NCI-H774 (cell line): ENCODE measurements at places on chromosomes 13 and 19.
A peak's percentile ranks its signal among the peaks of the same experiment; 100 is the strongest.

GRCh38 chr13:47148543-47148942 is 251.7 kb upstream of the HTR2A start:
- no peak for DNase-seq

GRCh38 chr13:107865318-107865575 is 350.1 kb downstream of the LIG4 start:
- DNase-seq, result no peak

DNA sequence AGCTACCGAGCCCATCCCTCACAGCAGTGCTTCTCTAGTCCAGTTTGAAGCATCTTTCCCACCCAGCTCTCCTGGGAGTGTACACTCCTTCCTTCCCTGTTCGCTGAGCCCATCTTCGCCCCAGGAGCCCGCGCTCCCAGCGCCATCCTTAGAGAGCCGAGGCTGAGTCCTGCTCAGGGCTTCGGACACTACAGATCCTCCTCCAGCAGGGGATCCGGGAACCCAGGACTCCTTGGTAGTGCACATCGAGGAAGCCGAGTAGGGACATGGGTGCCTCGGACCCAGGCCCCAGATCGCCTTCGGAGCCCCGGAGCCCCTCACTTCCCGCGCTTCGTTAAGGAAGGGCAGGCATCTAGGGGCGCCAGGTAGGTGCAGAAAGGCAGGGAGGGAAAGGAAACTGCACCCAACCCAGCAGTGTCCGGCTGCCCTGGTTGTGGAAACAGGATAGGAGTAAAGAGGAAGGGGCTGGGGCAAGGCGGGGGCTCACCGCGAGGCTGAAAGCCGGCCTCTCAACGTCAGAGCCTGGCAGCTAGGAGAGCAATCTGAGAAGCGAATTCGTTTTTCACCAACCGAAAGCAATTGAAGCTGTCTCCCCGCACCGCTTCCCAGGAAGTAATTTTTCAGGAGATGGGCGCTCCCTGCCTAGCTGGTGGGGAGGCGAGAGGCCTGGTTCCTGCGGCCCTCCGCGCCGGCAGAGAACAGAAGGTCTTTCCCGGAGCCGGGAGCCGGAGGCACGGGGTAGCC is 1.0 kb downstream of the PDX1 start:
- no peak for DNase-seq

DNA sequence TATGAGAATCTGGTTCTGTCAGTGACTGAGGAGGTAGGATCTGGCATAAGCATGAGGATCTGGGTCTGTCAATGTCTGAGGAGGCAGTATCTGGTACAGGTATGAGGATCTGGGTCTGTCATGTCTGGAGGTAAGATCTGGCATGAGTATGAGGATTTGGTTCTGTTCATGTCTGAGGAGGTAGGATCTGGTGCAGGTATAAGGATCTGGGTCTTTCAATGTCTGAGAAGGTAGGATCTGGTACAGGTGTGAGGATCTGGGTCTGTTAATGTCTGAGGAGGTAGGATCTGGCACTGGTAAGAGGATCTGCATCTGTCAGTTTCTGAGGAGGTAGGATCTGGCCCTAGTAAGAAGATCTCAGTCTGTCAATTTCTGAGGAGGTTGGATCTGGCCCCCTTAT is 12.4 kb upstream of the PDCD2L start:
- DNase-seq, result no peak

DNA sequence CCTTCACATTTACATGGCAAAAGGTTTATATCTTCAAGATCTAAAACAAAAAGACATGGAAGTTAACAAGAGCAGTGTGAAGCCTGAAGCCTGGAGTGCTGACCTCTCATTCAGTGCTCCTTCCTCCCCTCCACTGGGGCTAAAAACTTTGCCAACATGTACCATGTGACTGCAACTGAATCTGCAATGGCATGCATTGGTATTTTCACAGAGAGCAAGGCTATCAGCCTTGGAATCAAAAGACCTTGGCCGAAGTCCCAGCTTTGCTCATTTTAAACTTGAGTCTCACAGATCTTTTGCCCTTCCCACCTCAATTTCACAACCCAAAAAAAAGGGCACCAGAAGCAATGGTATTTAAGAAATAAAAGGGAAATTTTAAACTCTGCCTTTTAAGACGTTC is 325.1 kb downstream of the DCT start:
- no peak for DNase-seq

DNA sequence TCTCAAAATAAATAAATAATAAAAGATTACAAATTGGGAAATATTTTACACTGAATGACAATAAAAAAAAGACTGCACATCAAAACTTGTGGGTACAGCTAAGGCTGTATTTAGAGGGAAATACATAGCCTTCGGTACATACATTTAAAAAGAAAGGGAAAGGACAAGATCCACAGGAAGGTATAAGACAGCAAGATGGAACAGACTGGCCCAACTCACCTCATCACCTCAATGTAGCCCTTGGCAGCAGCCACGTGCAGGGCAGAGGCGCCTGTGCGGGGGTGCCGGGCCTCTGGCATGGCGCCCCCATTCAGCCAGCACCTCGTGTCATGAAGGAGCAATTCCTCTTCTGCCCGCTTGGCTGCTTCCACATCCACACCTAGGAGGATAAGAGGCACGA is 14.2 kb downstream of the PPP1R12C start:
- DNase-seq, result no peak

- peak; percentile 43 for DNase-seq
These were observed 1792.7 kb upstream of the MIR17HG start for GRCh38 chr13:89554801-89555200.

DNA sequence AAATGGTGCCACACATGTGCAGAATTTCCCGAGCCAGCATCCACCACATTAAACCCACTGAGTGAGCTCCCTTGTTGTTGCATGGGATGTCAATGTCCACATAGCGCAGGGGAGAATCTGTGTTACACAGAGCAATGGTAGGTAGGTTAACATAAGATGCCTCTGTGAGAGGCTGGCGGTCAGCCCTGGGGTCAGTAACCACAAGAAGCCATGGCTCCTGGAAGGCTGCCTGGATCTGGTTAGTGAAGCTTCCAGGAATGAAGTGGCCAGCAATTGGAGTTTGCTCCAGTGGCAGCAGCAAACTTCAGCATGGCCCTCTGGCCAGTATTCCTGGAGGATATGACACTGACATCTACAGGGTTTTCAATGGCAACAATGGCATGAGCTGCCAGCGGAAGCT is 37.0 kb upstream of the PCDH9 start:
- DNase-seq, result no peak

DNA sequence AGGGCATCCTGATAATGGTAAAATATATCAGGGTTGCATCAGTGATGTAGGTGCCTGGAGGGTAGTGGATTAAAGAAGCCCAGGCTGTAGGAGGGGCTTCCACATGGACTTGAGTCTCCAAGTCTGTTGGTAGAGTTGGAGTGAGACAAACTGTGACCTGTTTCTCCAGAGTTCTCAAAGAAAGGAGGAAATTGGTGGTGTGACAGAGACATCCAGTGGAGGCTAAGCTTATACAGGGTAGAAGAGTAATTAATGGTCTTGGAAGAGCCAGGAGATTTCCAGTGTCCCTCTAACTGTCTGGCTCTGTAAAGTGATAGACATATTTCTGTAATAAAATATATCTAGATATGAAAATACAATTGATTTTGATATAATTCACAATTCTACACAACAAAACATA is 61.1 kb downstream of the GPC5 start:
- no peak for DNase-seq

GRCh38 chr13:48873587-48873986 is 102.1 kb upstream of the FNDC3A start:
- DNase-seq, result no peak

GRCh38 chr19:29519146-29519545 is 6.6 kb upstream of the VSTM2B start:
- no peak for DNase-seq

DNA sequence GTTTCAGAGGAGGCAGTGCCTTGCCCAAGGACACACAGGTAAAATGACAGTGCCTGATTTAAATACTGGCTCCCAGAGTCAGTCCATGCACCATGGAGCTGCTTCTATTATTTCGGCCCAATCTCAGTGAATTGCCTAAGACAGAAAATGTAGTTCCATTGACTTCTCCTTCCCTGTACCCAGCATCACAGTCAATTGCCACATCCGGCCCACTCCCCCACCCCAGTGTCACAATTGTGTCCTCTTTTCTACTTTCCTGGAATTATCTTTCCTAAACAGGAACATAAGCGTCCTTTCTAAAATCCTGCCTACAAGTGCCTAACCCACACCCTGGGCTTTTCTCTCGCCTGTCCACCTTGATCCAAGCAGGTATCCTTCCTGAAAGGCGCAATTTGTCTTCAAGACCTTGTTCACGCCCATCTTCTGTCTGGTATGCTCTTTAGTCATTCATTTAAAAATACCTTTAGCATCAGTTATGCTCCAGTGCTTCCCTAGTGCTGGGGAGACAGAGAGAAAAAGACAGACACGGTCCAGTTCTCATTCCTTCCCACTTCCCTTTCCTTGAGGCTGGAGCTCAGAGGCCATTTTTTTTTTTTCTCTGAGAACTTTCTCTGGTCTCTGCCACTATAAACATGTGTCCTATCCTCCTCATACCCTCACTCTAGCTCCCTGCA is 411.4 kb downstream of the LIG4 start:
- DNase-seq, result no peak

DNA sequence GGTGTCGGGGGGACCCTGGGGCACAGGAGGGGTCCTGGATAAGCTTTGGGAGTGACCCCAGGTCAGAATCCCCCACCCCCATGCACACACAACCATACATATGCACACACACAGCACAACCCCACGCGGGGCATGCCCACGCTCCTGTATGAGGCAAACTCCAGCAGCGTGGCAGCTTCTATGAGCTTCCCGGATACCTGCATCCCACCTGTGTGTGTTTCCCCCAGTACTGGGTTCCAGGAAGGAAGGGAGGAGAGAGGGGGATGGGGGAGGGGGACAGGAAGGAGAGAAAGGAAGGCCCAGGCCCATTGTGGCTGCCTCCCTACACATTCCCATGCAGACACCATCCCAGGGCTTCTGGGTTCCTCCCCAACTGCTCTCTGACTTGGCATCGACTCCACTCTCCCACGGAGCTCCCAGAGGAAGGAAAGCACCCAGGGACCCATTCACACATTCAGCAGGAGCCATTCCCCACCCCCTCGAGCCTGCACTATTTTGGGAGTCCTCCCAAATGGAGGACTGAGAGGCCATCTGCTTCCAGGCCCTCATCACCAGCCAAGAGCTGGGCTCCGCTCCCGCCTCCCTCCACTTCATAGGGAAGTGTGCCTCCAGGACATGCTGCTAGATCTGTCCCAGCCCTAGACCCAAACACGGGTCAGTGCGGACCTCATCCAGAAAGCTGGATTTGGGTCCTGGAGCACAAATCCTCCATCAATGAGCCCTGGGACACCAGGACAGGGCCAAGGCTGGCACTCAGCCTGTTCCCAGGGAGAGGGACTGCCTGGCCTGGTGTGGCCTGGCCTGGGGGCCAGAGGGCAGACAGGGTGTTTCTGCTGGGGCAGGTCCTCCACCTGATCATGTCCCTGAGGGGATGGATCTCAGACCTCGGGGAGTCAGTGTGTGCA is 13.2 kb downstream of the PRR36 start:
- no peak for DNase-seq

DNA sequence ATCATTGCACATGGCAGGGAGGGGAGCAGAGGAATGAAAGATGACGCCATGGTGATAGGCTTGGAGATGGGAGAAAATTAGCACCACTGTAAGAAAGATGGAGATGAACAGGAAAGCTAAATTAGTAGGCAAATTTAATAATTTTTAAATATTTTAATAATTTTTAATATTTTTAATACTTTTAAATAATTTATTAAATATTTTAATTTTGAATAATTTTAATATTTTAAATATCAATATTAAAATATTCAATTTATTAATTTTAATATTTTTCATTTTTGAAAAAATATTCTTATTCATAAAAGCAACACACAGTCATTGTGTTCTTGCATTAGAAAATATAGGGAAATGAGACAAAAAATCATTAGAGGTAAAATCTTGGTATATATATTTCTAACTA is 15.9 kb upstream of the KL start:
- DNase-seq, result no peak

GRCh38 chr13:100334214-100334613 is 245.3 kb downstream of the PCCA start:
- DNase-seq, result no peak
